Stimulated activated CD8-positive, alpha-beta memory T cell treated with anti-CD3 and anti-CD28 coated beads, Interleukin-7, amount 100 ng/mL, for 1 hour (primary cell): ENCODE measurements at places on chromosomes 2 and 18.

DNA sequence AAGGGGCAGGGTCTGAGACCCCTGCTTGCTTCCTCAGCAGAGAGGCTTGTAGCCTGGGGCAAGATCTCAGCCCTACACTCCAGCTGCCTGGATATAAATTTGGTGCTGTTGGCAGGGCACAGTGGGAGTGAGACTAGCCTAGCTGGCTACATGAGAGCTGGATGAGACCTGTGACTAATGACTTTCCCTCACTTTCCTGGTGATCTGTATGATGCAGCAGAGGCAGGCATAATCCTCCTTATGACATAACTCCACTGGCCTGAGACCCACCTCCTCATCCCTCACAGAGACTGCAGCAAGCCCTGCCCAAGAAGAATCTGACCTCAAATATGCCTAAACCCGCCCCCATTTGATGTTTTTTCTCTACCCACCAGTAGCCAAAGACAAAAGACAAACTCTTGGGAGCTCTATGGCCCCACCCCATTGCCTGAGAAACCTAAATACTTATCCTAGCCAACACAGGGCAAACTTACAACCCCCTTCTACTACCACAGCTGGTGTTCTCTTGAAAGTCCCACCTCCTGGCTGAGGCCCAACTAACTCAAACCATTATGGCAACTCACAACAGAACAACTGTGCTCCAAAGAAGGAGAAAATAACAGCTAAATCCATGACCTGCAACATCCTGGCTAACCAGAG, 102.7 kb downstream of the NR4A2 start:
- no peak for DNase-seq

DNA sequence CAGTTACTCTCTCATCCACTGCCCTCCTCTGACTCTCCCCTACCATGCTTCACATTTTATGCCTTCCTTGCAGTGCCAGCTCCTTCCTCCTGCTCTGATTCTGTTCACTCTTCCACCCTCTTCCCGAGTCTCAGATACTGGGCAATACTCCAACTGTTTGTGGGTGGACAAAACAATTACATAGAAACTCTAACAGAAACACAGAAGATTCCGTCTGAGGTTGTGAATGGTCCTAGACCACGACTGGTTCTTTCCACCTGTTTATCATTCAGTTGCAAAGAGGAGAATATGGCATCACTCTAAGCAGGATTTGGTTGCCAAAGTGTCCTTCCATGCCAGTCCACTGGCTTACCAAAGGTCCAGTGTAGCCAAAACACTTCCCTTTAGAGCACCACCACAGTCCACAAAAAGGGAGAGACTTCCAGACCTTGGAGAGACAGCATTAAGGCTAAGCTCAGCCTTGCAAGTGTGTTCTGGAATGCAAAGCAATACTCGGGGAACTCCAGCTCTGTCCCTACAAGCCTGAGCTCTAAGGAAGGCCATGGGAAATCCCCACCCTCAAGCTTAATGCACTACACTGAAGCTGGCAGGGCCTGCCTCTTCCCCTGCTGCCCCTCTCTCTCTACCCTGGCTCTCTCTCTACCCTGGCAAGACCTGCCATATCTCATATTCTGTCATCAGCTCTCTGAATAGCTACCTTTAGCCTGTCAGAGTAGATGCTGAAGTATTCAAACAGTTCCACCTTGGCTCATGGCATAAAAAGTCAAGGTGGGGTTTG, 33.6 kb upstream of the RND3 start:
- DNase-seq: no peak

DNA sequence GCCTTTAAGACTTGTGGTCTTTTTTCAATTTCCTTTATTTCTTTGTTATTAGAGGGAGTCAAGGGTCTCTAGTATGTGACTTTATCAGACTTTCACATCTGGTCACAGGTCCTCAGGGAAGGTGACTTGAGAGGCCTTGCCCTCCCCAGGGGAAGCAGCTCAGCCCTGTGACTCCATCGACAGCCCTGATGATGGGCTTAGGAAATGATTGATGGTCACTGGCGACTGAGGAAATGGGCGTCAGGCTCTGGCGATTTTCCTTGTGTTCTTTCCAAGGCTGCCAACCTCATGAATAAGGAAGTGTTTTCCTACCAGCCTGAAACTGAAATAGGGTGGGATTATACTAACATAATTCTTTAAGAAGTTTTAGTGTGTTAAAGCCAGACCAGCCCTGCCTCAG, 21.1 kb downstream of the SERPINE2 start:
- DNase-seq: no peak

DNA sequence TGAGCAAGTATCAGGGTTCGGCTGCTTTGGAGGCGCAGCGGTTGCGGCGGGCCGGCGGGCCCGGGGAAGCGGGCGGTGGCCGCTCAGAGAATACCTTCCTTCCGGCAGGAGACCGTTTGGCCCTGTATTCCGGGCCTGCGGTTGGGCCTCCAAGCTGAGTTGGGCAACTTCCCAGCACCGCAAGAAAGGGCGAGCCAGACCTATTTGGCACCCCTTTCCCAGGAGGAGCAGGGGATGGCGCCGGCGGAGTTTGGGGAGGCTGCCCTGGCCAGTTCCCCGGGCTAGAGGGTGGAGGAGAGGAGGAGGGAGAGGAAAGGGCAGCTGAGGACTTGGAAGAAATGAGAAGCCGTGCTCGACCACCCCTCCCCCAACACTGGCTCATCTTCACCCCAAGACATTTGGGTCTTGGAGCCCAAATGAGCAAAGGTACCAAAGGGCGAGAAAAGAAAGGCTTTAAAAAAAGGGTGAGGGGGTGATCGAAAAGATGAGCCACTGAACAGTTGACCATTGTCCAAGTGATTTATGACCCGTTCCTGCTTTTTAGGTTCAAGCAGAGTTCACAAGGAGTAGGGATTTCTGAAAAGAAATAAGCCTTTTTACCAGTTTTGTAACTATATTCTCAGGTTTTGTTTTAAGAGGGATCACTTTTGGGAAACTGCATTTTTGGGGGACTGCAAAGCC, 8.4 kb downstream of the HOXD3 start:
- no peak for DNase-seq

- DNase-seq: no peak
Measured at GRCh38 chr2:105142239-105142638, 99.3 kb upstream of the GPR45 start.

DNA sequence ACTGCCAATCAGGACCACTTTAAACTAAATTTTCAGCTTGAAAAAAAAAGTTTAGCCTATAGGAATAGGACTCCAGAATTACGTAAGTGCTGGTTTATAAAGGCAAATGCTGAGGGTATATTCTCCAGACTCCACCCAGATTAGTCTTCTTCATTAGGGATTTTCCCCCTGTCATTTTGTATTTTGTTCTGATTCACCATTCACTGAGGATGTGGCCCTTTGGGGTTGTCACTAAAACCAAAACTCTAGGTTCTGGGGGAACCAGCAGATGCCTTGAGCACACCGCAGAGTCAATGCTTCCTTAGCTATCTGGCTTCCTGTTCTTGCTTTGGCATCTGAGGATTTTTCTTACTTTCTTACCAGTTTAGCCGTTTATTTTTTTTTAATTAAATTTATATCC, 10.5 kb downstream of the SCYGR4 start:
- DNase-seq: no peak

DNA sequence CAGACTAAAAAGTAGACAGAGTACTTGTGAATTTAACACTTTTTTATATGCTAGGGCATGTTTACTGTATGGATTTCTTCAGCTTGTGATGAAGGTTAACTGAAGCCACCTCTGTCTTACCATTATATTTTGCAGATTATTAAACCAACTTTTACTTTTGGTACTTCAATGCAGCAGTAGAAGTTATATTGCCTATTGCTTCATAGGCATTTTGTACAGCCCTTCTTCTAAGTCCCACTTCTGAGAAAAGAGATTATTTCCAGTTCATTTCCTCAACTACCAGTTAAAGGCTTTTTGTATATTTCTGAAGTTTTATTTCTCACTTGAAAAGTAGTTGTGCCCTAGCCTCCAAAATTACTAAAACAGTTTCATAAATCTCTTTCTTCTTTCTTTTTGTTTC, 256.4 kb upstream of the FBXO11 start:
- DNase-seq: no peak

- DNase-seq: no peak
Measured at GRCh38 chr2:215313255-215313613, 1.4 kb downstream of the ATIC start.

- DNase-seq: no peak
Measured at GRCh38 chr18:48356909-48357631, 52.1 kb downstream of the ZBTB7C start.

DNA sequence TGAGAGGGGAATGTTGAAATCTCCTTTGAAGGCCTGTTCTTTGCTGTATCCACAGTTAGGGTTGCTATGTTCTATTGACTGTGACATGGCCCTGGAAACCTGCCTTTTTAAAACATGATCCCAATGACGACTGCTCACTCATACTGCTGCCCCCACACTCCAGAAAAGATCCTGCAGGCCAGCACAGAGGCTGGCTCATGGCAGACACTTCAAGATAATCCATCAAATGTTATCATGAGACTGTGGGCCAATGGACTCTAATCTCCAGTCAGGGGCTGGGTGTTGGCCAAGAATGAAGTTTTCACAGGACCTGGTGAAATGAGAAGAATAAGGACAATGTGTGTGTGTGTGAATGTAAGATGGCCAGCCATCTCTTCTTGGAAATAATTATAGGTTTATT, 59.0 kb upstream of the THOC1 start:
- DNase-seq: no peak

- DNase-seq: no peak
Measured at GRCh38 chr2:31764169-31764568, 183.4 kb upstream of the SRD5A2 start.
